Activated CD8-positive, alpha-beta memory T cell treated with anti-CD3 and anti-CD28 coated beads for 48 hours (primary cell): ENCODE measurements at places on chromosomes 1 and 21.

- DNase-seq, result no peak
Observed at GRCh38 chr1:161484613-161485012, 20.6 kb upstream of the FCGR2A start.

- no peak for DNase-seq
Observed at GRCh38 chr21:34526241-34526617, 14.2 kb upstream of the KCNE1 start.

DNA sequence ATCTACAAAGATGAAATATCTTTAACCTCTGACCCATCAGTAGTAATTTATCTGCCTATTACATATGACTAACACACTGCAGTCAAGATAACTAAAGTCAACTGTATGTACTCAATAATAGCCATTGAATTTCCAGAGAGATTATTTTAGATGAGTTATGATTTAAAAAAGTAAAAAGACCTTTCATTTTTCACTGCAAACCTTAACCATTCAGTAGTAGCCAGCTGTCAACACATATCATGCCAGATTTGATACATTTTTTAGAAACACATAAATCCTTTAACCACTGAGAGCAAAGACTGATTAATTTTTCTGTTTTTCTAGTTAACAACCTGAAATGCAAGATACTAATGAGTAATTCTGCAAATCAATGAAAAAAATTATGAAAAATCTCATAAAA, 31.0 kb downstream of the PALMD start:
- no peak for DNase-seq

DNA sequence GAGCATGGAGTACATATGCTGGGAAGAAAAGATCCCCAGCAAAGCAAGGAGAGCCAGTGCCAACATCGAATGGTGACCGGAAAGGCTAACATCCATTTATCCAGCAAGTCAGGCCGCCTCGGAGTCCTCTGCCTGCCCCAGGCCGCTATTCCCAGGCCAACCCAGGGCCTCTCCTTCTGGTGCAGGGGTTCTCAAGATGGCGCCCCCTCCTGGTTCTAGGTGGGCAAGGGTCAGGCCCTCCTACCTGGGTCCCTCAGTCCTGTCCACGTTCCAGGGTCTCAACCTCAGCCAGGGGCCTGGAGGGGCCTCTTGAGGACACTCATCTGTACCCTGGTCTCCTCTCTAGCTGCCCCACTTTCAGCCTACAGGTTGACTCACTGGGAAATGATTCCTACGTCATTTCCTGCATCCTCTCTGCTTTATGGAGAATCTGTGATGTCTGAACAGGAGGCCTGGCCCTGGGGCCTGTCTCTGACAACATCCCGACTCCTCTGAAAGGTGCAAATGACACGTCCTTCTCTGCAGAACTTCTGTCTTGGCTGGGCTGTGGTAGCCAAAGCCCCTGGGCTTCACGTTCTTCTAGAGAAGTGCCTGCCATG, 145.3 kb downstream of the PSMG1 start:
- no peak for DNase-seq

- no peak for DNase-seq
Observed at GRCh38 chr1:212236664-212237220, 48.5 kb upstream of the PPP2R5A start.

- no peak for DNase-seq
Observed at GRCh38 chr1:55444667-55445066, 229.5 kb upstream of the USP24 start.

GRCh38 chr1:100036718-100037655, 67.2 kb downstream of the SLC35A3 start:
- DNase-seq, result no peak

- no peak for DNase-seq
Observed at GRCh38 chr1:183287191-183287675, 101.2 kb downstream of the LAMC2 start.

DNA sequence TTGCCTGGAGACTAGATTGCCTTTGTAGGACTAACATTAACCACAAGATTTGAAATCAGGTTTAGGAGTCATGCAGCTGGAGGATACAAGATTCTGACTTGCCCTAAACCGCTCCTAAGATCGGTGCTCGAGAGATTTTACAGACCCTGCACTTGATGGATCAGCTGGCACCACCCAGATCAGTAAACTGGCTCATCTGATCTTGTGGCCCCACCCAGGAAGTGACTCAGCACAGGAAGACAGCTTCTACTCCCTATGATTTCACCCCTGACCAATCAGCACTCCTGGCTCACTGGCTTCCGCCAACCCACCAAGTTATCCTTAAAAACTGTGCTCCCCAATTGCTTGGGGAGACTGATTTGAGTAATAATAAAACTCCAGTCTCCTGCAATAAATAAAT, 876 bp upstream of the CATSPERE start:
- no peak for DNase-seq

DNA sequence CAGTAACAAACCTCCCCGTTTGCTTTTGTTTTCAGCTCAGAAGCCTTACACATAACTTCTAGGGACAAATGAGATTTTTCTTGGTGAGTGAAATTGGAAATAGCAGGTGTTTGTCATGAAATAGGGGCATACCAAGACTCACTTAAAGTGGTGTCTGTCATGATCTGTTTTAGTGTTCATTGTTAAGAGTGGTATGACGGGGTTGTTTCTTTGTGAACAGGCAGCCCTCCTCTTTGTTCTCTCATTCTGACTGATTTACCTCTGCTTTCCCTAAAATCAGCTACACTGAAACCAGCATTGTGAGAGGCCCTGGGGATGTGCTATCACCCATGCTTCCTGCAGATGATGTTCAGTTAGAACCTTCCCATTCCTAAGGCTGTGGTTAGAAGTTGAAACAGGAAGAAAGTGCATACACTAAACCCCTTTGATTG, 2.5 kb upstream of the ERO1B start:
- no peak for DNase-seq

GRCh38 chr21:41691205-41692184, 75.4 kb downstream of the RIPK4 start:
- DNase-seq, result no peak
